Stimulated activated CD8-positive, alpha-beta memory T cell treated with anti-CD3 and anti-CD28 coated beads, Interleukin-2, amount 100 ng/mL, for 48 hours (primary cell): ENCODE measurements at places on chromosomes 7 and 10.

DNA sequence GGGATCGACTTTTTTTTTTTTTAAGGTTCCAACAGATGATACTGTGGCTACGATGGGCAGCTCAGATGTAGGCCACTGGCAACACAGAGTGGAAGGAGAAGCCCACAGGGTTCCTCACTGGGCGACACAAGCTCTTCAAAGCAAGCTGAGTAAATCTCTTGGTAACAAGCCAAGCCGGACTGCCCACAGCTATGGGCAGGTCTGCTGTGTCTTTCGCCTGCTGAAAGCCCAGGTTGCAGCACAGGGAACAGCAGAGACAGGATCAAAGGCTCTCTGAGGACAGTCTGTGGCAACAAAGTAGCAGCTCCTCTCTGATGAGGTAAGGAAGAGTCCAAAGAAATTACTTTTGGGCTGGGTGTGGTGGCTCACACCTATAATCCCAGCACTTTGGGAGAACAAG is 83.6 kb downstream of the KCNMA1 start:
- DNase-seq = no peak

DNA sequence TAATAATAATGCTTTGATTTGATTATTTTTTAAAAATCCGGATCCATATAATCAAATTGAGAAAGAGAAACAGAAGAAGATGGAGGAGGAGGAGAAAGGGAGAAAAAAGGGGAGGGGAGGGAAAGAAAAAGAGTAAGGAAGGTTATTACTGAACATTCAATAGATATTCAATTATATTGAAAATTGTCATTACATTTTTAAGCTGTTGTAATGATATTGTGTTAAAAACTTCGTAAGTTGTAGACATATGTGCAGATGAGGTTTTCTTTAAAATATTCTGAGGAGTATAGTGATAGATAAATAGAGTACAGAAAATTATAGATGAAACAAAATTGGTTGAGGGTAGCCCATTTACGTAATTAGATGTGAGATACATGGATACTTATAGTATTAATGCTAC is 933.0 kb upstream of the PHF14 start:
- no peak for DNase-seq

DNA sequence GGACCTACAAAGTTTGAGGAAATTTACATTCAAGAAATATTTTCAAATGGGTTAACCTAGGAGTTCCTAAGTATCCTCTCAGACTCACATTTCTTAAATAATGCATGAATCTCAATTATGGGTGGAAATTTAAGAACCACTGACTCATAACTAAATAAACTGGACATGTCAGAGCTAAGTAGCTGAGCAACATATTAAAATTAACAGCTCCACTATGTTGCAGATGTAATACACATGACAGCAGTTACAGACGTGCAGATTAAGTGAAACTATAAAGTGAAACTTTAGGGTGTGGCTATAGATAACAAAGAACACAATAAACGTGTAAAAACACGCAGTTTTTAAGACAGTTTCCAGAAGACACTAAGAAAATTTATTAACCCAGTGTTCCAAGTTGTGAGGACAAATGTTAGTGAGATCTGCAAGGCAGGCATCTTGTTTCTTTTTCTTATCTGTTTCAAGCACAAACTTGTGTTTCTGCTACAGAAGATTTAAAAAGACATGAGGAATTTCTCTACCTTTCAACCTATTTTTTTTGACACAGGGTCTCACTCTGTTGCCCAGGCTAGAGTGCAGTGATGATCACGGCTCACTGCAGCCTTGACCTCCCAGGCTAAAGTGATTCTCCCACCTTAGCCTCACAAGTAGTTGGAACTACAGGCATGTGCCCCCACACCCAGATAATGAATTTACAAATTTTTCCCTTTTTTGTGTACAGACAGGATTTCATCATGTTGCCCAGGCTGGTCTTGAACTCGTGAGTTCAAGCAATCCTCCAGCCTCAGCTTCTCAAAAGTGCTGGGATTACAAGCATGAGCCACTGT is 25.3 kb downstream of the DNMBP start:
- DNase-seq = no peak

DNA sequence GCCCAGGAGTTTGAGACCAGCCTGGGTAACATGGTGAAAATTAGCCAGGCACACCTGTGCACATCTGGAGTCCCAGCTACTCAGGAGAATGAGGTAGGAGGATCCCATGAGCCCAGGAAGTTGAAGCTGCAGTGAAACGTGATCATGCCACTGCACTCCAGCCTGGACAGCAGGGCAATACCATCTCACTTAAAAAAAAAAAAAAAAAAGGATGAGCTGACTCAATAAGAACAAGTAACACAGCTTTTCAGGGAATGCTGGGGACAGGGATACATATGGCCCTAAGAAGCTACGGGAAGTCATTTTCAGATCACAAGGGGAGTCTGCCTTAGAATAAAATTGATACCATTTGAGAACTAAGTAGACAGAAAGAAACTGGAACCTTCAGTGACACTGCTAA is 41.7 kb downstream of the FAM171A1 start:
- DNase-seq = no peak

- no peak for DNase-seq
Measured at GRCh38 chr10:24571870-24572450, 151.7 kb downstream of the ARHGAP21 start.
